Ascending aorta (tissue), 2 donors: ENCODE measurements at places on chromosomes 12 and 14. TPM values are rescaled to one million over a fixed set of nuclear protein-coding genes. Genes with fewer than 3 reads are reported as not detected.

The TOMM20L gene
- not detected for total RNA-seq

The CEBPE gene
- not detected for total RNA-seq

The TMEM132D gene
- not detected for total RNA-seq

GRCh38 chr12:82325540-82326336 is 32.4 kb downstream of the CCDC59 start:
- H3K27ac ChIP-seq, result no peak overlapping the region
- H3K27me3 ChIP-seq, result no peaks in the 10 kb centered on the region
- H3K4me1 ChIP-seq, result no peaks in the 10 kb centered on the region
- H3K36me3 ChIP-seq, result no peaks in the 10 kb centered on the region

GRCh38 chr14:24307575-24308341 is at the start of gene CIDEB:
CIDEB (minus strand) TSS chr14:24307977; CDS start chr14:24307858, 119 bp downstream.
- peaks cover 14% of the 10 kb centered on the region for H3K4me1 ChIP-seq
- no peak for DNase-seq
- H3K36me3 ChIP-seq, result peaks cover 44% of the 10 kb centered on the region
- H3K27me3 ChIP-seq, result no peaks in the 10 kb centered on the region
- no peak within 1 kb of the TSS for H3K4me3 ChIP-seq
